ENCODE measurements at places on chromosomes 13 and 19.

- no peak for DNase-seq
Observed at GRCh38 chr13:73059460-73060250, 850 bp downstream of the KLF5 start.

GRCh38 chr19:2476451-2477140, 669 bp downstream of the GADD45B start:
- peak; percentile 51 for DNase-seq

GRCh38 chr13:25821776-25822175, 230.0 kb downstream of the SHISA2 start:
- DNase-seq: no peak

DNA sequence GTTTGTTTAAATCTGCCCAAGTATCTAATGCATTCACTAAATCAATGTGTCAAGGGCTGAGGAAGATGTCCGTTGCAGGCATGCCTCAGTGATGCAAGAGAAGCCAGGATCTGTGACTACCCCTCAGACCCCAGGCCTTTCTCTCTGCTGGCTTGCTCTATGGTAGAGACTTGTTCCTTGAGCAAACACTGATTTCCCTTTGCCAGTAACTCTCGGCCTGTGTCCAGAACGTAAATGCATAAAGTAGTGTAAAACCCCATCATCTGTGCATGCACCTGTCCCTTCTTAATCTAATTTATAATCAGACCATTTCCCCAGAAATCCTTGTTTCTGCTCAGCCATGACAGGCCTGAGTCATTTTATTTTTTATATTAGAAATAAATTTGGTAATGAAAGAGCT, 28.7 kb upstream of the FRY start:
- no peak for DNase-seq

- peak; percentile 33 for DNase-seq
Observed at GRCh38 chr19:19145684-19146608, 7.7 kb upstream of the TMEM161A start.

DNA sequence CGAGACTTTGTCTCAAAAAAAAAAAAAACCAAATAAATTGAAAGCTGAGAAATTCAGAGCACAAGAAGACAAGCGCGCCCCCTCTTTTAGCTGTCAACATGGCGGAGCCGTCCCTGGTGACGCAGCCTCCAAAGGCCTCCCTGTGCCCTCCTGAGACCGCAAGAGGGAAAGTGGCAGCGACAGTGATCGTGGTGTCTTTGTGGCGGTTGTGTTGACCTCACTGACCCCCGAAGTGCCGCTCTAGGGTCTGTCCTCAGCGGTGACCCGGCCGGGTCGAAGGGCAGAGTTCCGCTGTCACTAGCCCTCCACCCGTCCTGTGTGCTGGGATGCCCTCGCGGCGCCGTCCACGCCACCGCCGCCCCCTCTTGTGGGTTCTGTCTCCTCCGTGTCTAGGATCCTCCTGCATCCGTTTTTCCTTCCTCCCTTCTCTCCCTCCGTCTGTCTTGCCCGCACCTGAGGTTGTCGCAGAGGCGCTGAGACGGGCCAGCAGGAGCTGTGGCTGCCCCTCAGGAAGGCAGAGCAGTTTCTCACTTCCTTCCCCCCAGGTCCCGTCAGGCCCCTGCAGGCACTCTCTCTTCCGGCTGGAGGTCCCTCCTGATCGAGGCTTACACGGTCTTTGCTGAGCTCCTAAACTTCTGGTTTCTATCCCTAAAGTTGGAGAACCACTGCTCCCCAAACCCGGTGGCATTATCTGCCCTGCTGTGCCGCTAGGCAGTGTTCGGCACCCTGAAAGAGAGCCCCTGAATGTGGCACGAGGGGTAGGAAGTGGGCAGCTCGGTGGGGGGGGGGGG, 7.2 kb downstream of the UHRF1 start:
- DNase-seq: no peak

DNA sequence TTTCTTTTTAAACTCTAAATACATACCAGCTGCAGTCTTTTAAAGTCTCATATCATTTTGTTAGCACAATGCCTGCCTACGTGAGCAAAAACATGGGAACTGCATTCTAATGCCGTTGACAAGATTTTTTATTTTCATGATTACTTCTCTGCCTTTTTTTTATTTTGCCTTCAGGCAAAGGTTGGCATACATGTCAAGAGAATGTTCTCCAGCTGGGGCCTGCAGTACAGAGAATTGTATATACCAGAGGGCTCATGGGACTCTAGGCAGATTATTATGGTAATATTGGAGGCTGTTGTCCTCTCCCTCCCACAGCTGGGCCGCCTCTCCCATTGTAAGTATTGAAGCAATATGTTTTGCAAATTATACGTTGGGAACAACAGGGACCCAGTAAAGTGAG, 53.9 kb upstream of the OBI1 start:
- DNase-seq: no peak

- no peak for DNase-seq
Observed at GRCh38 chr13:111981006-111981405, 85.9 kb upstream of the SOX1 start.

- no peak for DNase-seq
Observed at GRCh38 chr19:45323671-45324081, 1.0 kb upstream of the CKM start.

GRCh38 chr13:40776681-40777165, 5.7 kb upstream of the MRPS31 start:
- DNase-seq: peak; percentile 76

- peak; percentile 36 for DNase-seq
Observed at GRCh38 chr19:11435833-11436313, 438 bp downstream of the PRKCSH start.

- DNase-seq: peak; percentile 14
Observed at GRCh38 chr19:42175952-42176648, 41.4 kb downstream of the DEDD2 start.

- no peak for DNase-seq
Observed at GRCh38 chr19:55322204-55322885, 2.8 kb downstream of the TMEM150B start.

GRCh38 chr13:39509616-39510315, 93.2 kb downstream of the LHFPL6 start:
- no peak for DNase-seq

- DNase-seq: no peak
Observed at GRCh38 chr19:29711584-29712132, 3.4 kb downstream of the C19orf12 start.

DNA sequence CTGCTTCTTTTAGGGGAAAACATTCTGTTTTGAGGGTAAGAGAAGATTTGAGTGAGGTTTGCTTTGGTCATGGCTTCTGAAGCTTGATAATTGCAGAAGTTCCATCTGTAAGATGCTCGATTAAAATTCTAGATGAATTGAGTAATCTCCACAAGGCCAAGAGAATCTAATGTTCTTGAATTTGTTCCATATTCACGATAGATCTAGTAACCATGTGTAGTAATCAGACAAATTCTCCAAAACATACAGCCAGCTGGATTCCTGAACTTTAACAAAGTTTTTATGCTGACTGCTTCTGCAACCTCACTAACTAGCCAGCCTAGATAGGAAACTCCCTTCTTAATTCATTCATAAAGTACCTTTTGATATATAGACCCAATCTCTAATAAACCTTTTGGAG, 92.7 kb downstream of the COL4A2 start:
- DNase-seq: no peak

DNA sequence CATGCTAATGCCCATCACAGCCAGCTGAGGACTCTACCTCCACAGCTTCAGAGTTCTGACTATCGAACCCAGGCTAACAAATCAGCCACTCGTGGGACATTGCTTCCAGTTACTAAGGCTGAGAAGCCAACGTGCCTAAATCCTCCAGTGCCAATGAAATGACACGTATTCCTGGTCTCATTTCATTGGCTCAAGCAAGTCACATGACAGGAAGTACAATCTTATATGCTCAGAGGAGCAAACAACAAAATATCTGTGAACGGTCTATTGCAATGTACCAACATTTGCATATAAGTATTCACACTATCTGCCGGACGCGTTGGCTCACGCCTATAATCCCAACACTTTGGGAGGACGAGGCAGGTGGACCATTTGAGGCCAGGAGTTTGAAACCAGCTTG, 12.8 kb upstream of the IZUMO2 start:
- no peak for DNase-seq

GRCh38 chr13:113548171-113548641, 36.3 kb upstream of the TFDP1 start:
- peak; percentile 52 for DNase-seq

- DNase-seq: no peak
Observed at GRCh38 chr19:8484331-8484894, 18.0 kb downstream of the PRAM1 start.

DNA sequence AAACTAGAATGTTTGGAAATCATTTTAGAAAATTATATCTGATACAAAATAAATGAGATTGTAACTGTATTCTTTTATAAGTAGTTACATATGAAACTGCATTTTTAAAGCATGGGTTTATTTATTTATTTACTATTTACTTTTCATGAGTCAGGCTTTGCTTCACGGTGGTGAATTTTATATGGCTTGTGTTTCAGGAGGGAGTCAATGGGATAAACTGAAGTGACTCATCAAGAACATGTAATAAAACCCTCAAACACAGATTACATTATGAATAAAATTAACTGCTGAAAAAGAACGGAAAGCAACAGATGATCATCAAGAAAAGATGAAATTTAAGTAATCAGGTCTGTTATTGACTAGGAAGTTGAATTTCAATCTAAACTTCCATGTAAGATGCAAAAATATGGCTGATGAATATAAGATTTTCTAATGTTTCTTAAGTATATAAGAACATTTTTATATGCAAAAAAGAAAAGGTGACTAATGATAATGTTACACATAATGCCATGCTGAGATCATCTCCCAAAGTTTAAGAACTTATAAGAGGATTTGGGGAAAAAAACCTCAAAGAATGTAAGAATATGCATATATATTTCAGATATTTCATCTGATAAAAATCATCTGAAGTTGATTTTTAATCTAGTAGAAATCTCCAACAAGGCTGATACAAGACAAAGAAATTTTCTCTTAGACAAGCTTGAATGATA, 383.6 kb downstream of the SLITRK1 start:
- peak; percentile 10 for DNase-seq

GRCh38 chr13:98889419-98890085, 88.3 kb downstream of the DOCK9 start:
- no peak for DNase-seq

GRCh38 chr13:98567140-98567539, 9.8 kb downstream of the STK24 start:
- DNase-seq: no peak

- DNase-seq: no peak
Observed at GRCh38 chr19:16135430-16136127, 7.9 kb upstream of the HSH2D start.

DNA sequence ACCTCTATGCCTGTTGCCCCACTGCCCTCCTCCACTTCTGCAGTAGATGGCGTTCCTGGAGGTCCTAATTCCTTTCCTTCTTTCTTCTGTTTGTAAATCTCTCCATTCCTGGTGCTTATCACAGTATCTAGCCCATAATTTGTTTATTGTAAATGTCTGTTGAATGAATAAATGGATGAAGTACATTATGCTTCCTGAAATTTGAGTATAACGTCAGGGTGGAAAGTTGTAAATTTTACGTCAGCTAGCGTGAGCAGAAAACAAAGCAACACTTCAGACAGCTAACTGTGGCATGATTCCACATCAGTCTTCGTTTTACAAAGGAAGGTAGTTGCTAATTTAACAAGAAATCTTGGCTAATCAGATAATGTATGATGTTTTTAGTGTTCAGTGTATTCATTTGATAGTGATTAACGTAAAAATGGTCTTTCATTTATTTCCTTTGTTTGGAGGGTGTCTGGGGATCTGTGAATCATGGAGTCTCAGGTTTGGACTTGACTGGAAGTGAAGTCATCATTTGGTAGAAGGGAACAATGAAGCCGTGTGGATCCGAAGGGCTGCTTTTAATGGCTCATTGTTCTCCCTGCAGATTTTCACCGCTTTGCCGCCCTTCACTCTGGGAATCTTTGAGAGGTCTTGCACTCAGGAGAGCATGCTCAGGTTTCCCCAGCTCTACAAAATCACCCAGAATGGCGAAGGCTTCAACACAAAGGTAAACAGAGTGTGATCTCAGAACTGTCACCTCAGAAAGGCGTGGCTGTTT, 215.1 kb downstream of the SHISA2 start:
- DNase-seq: no peak

DNA sequence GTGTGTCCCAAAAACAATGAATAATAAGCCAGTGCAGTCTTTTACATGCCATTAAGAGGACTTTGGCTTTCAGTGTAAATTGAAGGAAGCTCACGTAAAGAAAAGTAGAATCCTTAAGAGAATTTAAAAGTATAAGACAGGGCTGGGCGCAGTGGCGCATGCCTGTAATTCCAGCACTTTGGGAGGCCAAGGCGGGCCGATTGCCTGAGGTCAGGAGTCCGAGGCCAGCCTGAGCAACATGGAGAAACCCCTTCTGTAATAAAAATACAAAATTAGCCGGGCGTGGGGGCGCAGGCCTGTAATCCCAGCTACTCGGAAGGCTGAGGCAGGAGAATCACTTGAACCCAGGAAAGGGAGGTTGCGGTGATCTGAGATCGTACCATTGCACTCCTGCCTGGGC, 17.9 kb upstream of the ZNF253 start:
- no peak for DNase-seq

DNA sequence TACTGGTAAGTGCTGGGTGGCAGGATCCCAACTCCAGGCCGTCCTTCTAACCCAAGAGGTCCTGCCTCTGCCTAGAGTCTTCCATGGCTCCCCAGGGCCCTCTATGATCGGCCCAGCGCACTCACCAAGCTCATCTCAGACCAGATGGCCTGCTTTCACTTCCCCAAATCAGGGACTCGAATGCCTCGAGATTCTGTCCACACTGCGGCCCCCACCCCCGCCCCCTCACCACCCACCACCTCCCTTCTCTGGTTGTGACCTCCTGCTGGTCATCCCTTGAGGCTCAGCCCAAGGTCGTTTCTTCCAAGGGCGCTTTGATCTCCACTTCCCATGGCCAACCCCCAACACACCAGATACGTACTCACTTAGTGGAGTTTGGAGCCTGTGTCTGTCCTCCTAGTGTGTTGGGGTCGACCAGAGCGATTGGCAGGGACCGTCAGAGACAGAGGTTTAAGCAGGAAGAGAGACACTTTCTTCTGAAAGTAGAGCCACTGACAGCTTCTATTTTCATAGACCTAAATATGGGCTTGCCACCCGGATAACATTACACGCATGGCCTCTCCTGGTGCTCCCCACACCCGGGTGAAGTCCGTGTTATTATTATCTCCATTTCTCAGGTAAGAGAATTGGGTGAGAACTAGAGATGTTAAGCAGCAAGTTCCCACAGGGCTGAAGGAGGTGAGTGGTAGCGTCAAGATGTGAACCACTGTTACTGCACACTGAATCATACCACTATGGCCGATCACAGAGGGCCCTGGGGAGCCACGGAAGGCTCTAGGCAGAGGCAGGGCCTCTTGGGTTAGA, at the start of gene FCER2:
FCER2 (minus strand) TSS at position 478 of the 804 bp plus-strand sequence. CDS start 2,371 bp downstream, outside the sequence.
- no peak for DNase-seq

- no peak for DNase-seq
Observed at GRCh38 chr13:43749503-43749902, 37.3 kb downstream of the ENOX1 start.

DNA sequence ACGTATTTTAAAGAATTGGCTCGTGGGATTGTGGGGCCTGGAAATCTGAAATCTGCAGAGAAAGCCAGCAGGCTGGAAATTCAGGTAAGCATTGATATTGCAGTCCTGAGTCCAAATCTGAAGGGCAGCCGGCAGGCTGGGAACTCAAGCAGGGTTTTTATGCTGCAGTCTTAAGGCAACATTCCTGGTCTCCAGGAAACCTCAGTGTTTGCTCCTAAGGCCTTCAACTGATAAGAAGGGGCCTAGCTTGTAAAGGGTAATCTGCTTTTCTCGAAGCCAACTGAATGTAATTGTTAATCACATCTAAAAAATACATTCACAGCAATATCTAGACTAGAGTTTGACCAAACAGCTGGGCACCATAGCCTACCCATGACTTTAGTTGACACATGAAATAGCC, 154.4 kb downstream of the EFNB2 start:
- peak; percentile 91 for DNase-seq

GRCh38 chr13:39781381-39781780, 125.9 kb downstream of the COG6 start:
- no peak for DNase-seq
